ENCODE measurements at places on chromosomes 16 and 17. TPM values are rescaled to one million over a fixed set of nuclear protein-coding genes. Genes with fewer than 3 reads are reported as not detected.

DNA sequence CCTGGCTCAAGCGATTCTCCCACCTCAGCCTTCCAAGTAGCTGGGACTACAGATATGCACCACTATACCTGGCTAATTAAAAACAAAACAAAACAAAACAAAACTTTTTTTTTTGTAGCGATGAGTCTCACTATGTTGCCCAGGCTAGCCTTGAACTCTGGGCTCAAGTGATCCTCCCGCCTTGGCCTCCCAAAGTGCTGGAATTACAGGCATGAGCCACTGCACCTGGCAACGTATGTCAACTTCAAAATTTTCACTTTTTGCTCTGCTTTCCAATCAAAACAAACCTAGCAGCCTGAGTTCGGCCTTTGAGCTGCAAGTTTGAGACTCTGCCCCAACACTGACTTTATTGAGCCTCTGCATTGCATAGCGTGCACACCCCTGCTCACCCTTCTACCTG lies 4.5 kb upstream of the RAI1 start:
- no peak for DNase-seq

GRCh38 chr17:1635675-1636465 lies 7.2 kb upstream of the SLC43A2 start:
- DNase-seq: no peak

DNA sequence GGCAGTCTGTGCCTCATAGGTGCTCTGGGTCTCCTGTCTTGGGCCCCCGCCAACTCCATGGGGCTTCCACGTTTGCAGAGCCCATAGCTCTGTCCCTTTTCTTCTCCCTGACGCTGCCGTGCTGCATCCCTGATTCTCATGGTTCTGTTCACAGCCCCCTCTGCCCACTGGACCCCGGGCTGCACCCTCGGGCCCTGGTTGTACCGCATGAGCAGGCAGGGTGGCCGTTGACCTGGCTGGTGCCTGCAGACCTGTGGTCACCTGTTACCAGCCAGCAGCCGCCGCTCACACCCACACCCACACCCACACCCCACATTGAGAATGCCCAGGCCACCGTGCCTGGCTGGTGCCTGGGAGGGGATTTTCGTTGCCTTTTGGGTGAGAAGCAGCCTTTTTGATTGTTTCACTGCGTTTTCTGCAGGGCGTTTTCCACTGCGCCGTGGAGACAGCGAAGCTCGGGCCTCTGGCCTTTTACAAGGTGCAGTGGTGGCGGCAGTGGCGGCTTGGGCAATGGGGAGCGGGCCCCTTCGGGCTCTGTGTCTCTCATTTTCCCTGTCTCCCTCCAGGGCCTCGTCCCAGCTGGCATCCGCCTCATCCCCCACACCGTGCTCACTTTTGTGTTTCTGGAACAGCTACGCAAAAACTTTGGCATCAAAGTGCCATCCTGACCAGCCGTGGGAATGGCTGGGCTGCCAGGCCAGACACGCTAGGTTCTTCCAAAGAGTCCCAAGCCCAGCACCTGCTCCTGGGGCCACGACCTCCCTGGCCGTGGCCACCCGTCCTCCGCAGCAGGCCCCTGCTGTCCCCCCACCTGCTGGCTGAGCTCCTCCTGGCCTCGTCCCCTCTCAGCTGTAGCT lies 7.6 kb downstream of the SLC25A10 start:
- DNase-seq: no peak

- no peak for DNase-seq
Measured at GRCh38 chr16:84044118-84044488, 1.5 kb upstream of the SLC38A8 start.

GRCh38 chr17:30165960-30166359 lies 49.3 kb downstream of the NSRP1 start:
- DNase-seq: no peak

GRCh38 chr17:6421700-6422604 lies 13.0 kb downstream of the AIPL1 start:
- DNase-seq: no peak

DNA sequence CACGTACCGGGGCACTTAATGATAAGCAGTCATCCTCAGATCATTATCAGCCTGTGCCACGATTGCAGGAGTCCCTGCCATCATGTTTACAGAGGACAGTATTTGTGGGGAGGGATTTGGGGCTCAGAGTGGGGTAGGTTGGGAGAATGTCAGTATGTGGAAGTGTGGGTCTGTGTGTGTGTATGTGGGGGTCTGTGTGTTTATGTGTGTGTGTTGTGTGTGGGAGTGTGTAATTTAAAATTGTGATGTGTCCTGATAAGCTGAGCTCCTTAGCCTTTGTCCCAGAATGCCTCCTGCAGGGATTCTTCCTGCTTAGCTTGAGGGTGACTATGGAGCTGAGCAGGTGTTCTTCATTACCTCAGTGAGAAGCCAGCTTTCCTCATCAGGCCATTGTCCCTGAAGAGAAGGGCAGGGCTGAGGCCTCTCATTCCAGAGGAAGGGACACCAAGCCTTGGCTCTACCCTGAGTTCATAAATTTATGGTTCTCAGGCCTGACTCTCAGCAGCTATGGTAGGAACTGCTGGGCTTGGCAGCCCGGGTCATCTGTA lies 13.5 kb upstream of the EFCAB13 start:
- no peak for DNase-seq

DNA sequence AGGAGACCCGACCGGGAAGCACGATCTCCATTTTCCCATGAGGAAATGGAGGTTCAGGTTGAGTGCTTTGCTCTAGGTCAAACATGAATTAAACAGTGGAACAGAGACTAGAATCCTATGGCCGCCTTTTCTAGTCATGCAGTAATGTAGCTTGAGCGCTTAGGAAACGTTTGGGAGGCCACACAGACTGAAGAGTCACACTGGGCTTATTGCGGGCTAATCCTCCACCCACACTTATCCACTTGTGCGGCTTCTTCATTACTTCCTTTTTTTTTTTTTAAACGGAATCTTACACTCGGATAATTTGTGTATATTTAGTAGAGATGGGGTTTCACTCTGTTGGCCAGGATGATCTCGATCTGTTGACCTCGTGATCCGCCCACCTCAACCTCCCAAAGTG lies 26.0 kb downstream of the CACNG3 start:
- no peak for DNase-seq

DNA sequence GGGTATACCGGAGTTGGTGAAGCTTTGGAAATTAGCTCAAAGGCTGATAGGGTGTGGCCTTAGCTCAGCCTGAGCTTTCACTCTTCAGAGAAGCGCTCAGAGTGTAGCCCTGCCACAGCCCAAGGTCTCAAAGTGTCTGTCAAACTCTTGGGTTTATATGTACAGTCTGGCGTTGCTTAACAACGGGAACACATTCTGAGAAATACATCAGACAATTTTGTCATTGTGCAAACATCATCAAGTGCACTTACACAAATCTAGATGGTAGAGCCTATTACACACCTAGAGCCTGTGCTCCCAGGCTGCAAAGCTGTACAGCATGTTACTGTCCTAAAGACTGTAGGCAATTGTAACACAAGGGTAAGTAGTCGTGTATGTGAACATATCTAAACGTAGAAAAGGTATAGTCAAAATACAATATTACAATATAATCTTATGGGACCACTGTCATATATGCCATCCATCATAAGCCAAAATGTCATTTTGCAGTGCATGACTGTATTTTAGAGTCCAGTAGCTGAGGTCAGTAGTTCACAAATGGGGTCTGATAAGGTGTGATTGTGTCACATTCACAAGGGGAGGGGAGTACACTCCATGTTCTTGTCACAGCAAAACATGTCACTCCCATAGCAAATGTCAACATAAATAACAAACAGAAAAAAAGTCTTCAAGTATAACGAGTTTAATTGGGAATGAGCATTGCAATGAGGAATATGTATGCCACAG lies 20.6 kb downstream of the CHAD start:
- DNase-seq: no peak

GRCh38 chr17:74403512-74404137 lies 28.3 kb upstream of the GPRC5C start:
- DNase-seq: no peak

GRCh38 chr17:53571342-53571741 lies 251.4 kb upstream of the KIF2B start:
- no peak for DNase-seq

GRCh38 chr16:89687092-89687940 lies 827 bp downstream of the CDK10 start:
- DNase-seq: no peak

GRCh38 chr17:79188048-79188447 lies 113.4 kb downstream of the ENGASE start:
- no peak for DNase-seq

GRCh38 chr17:67180275-67180674 lies 64.7 kb downstream of the HELZ start:
- DNase-seq: no peak

- DNase-seq: no peak
Measured at GRCh38 chr17:32699247-32699646, 177.7 kb downstream of the MYO1D start.

GRCh38 chr17:52276381-52277008 lies 118.0 kb upstream of the CA10 start:
- no peak for DNase-seq

DNA sequence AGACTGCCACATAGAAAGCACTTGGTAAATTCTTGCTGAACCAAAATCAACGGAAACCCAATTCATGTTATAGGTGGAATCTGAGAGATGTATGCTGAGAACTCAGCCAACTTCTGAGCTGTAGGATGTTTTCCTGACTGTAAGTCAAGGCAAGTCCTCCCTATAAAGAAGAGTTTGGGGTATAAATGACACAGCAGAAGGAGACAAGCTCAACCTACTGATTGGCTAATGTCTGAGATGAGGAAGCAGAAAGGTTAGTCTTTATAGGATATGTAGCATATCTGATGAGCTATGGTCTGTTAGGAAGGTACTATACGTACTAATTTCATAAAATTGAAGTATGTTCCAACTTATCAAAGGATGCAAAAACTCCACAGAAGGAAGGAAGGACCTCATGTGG lies 99.5 kb downstream of the XYLT1 start:
- no peak for DNase-seq

- peak; percentile 39 for DNase-seq
Measured at GRCh38 chr16:75074920-75075687, 41.5 kb downstream of the LDHD start.

TRAPPC1 gene
- total RNA-seq: 62.4 TPM

C16orf74 gene
- 40.8 TPM for total RNA-seq

SMIM36 gene
- not detected for total RNA-seq

GRB7 gene
- total RNA-seq: not detected

LPO gene
- not detected for total RNA-seq

RHBDF2 gene
- total RNA-seq: 20.6 TPM

KARS1 gene
- total RNA-seq: 222 TPM

ASPHD1 gene
- 1.3 TPM for total RNA-seq

TMEM204 gene
- total RNA-seq: 24.6 TPM
